NCI-H1417 treated with DMSO at 0.1 percent for 48 hours (cell line): ENCODE measurements at places on chromosomes 6 and 20.

- no peak for DNase-seq
Observed at GRCh38 chr6:145267076-145267867, 468.0 kb downstream of the EPM2A start.

DNA sequence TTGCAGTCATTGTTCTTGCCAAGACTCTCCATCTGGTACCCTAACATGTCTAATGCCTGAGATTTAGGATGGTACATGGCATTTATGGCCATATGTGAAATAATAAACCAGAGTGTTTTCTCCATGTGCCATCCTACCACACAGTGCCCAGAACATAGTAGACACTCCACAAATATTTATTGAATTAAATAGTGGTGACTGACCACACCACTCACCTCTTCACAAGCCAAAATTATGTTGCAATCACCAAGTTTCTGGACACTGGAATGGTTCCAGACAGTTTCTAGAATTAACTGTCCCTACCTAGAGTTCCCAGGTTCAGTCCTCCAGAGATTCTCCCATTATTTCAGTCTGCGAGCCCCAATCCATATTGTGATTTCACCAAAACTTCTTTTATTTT is 427.3 kb downstream of the KIF16B start:
- DNase-seq, result no peak

GRCh38 chr6:87858440-87858839 is 156.4 kb upstream of the AKIRIN2 start:
- no peak for DNase-seq

DNA sequence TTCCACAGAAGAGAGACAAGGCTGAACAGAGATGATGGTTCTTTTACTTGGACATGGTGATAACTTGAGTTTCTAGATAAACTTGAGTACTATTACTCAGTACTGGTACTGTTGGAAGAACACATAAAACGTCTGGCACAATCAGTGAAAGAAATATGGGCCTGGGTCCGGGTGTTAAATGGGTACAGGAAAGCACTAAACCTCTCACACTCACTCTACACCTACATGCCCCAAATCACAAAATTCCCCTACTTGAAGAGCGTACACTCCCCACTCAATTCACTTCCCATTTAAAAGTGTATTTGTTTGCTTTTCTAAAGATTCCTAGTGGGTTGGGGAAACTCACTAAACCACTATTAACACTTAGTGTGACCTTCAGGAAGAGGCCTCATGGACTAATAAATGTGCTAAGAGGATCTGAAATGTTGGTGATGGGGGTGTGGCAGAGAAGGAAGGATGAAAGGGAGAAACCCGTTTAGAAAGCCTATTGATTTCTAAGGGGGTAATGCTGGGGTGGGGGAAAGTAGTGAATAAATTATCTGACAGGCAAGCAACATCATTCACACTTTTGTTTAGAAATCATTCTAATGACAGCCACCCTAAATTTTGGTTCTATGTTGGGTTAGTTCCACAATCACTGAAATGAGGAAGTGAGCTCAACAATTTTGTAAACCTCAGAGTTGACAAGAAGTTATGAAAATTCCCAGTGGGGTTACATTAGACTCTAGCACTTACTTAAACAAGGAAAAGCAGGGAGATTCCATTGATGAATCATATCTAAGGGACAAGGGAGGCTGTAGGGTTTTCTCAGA is 222.6 kb upstream of the MARCKS start:
- no peak for DNase-seq

- DNase-seq, result no peak
Observed at GRCh38 chr6:76708641-76709331, 636.3 kb upstream of the IMPG1 start.

DNA sequence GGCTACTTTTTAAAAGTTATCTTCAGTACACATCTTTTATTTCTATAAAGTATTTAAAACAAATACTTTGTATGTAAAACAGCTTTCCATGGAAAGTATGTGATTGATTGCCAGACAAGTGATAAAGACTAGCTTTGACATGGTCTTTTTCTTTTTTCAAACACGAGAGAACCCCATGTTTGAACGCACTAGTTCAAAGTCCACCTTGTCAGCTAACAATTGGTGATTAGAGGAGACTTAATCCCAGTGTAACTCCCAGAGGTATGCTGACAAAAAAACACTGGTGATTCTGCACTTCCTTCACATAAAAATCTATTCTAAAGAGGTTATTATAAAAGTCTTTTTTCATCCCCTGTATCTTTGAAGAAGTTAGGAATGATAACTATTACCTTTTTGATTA is 438.1 kb downstream of the GJA1 start:
- no peak for DNase-seq

DNA sequence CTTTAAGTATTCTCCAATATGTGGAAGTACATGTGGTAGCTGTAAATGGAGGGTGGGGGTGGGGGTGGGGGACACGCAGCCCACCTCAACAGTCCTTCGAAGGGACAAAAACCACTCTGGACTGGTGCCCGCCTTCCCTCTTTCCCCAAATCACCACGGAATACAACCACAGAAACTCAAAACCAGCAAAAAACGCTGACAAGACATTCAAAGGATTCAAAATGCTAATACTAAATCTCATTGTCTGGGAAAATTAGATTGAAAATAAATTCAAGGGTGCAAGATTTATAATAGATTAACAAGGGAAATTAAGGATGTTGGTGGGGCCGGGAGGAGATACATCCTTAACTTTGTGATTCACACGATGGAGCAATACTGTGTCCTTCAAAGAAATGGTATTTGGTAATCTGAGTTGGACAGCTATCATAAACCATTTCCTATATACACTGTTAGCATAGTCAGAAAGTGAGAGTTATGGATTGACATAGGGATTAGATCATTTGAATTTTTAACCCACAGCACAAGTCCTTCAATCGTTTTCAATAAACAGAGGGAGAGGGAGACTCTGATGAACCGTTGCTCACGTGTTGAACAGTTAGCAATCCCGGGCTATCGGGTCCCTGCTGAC is 766 bp upstream of the TBC1D22B start:
- no peak for DNase-seq

GRCh38 chr20:5586720-5587119 is 163.5 kb upstream of the SHLD1 start:
- DNase-seq, result no peak

GRCh38 chr20:40770564-40771307 is 81.7 kb upstream of the MAFB start:
- DNase-seq, result no peak

DNA sequence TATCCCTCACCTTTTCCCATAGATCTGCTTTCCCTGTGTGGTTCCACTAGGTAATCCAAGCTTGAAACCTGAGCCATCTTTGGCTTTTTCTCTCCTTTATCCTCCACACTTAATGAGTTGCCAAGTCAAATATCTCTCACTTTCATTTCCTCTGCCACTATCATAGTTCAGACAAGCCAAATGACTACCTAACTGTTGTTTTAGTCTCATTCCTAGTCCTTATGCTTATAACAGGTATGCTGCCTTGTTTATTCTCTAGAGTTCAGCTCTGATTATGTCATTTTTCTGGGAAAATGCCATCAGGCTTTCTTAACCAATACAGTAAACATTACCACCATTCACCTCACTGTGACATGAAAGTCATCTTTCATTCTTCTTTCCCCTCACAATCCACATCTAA is 6.5 kb downstream of the EFHC1 start:
- DNase-seq, result no peak

DNA sequence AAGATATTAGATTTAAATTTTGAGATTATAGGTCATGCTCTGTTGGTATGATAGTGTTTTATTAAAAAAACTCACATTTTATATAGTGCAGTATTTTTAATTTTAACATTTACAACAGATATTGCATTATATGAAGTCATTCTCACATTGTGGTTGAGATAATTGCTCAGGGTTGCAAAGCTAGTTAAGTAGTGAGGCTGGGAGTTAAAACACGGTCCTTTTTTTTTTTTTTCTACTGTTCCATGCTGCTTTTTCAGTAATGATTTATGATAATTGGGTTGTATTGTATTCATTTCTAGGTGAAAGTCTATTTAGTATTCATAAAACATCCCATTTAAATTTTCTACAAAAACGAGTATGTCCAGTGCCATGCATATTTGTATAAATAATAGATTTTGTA is 117.6 kb upstream of the EDN1 start:
- DNase-seq, result no peak

GRCh38 chr6:26657256-26657655 is 2.3 kb downstream of the ZNF322 start:
- DNase-seq, result no peak

DNA sequence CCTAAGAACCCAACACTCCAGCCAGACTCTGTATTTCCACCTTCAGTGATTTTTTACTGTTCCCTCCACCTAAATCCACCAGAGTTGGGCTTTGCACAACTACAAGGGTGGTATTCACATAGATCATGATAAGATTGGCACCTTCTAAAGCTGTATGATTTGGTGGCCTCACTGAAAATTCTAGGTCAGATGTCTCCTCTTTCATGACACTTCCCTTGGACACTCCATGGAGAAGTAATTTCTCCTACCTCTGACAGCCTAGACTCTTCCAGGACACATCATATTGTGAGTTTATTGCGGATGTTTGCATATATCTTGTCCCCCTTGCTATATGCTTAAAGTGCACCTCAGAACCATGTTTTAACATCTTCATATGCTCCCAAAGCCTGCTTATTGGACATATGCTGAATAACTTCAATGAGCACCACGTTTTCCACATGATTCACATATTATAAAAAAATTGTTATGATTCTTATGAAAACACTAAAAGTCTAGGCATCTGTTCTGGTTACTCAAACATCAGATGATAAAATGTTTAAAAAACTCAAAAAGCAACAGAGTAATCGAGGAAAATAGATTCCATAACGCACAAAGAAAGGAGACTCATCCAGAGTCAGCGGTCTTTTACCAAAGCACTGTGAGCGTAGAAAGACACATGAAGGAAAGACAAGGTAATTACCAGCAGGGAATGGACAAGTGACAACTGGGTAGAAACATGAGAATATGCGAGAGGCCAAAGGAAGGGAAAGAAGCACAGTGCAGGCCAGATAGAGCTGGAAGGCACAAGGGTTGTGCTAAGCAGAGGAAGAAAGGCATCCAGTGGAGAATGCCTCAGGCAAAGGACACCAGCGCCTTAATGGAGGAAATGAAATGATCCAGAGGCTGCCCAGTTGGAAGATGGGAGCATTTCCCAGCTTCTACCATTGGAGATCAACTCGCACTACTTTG is 46.5 kb downstream of the KIF16B start:
- no peak for DNase-seq

- DNase-seq, result no peak
Observed at GRCh38 chr6:12148317-12148801, 136.2 kb downstream of the HIVEP1 start.

GRCh38 chr6:3138341-3138740 is 19.0 kb downstream of the TUBB2A start:
- DNase-seq, result no peak
